ENCODE measurements at places on chromosomes 1 and 21.
A peak's percentile ranks its signal among the peaks of the same experiment; 100 is the strongest.

- DNase-seq, result no peak
These were observed 67.0 kb downstream of the EIF2B3 start for GRCh38 chr1:44919400-44919799.

GRCh38 chr1:231604276-231604621 is 22.3 kb upstream of the DISC1 start:
- no peak for DNase-seq

DNA sequence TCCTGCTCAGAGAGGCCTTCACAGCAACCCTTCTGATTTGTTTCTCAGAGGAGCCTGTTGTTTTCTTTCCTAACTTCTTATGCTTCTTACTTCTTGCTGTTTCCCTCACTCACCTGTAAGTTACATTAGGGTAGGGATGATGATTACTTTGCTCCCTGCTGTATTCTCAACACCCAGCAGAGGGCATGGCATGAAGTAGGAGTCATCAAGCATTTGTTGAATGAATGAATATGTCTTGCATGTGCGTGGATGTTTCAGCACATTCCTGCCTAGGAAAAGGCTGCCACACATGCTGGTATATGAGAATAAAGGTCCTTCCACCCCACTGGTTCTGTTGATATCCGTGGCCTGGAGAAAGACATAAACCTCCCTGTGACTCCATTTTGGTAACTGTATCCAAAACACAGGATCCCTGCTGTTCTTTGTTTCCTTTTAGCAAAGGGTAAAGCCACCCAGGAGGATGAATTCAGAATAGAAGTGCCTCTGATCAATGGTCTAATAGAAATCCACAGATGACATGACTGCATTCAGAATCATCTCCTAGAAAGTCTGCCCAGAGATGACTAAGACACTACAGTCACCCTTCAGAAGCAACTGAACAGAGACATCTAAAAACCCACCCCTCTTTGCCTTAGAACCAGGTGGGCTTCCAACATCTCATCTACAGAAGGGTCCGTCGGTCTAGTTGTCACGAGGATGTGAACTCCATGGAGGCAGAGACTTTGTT is 168.8 kb downstream of the ZSCAN20 start:
- DNase-seq, result no peak

DNA sequence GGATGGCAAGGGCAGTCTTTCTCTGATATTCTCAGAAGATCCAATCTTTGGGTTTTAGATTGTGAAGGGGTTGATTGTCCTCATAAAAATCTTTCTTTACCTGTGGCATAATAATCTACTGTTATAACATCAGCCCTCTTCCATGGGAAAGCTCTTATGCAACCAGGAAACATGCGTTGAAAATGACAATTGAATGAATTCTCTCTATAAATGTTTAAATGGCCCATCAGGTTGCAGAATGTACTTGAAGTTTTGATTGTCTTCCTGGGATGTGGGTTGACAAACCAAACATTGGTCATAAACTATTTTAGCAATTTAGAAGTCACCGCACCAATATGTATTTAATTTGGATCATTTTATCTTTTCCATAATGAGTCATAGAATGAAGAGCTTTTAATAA is 31.7 kb upstream of the ITLN1 start:
- DNase-seq, result no peak

DNA sequence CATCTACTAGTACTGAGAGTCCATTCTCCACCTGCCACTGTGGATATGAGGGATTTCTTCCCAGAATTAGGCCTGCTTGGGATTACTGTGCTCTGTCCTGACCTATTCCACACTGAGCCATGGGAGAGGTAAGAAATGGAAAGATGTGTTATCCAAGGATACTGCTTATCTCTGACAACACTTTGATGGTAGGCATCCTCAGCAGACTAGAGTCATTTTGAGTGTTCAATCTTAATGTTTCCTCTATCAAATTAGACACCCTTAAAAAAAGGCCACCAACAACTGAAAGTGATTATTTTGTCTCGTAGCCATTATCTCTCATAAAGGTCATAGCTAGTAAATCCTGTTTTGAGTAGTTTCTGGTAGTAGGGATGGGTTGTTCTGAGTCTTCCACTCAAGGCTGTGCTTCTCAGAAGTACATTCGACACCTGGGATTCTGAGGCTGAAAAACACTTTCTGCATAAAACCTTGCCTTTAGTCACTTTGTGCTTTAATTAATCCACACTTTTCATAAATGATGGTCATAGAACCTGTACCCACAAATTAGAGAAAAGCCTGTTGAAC is 8.8 kb downstream of the ATPAF1 start:
- DNase-seq, result no peak

GRCh38 chr1:180382326-180383115 is 119.9 kb downstream of the ACBD6 start:
- DNase-seq, result no peak

DNA sequence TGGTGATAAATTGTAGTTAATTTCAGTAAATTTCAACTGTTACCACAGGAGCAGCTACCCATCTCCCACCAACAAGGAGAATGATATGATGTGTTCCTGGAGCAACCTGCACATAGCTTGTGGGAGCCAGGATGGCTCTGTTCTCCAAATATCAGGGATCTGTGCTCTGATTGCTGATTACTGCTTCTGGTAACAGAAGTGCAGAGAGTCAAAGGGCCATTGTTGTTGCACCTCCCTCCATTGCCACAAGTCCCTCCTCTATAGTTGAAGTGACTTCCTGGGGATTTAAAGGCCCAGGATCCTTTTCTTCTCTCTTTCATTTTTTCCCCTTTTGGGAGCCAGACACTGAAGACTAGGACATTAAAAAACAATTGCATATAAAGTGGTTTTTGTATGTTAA is 51.6 kb upstream of the HPDL start:
- DNase-seq, result no peak

DNA sequence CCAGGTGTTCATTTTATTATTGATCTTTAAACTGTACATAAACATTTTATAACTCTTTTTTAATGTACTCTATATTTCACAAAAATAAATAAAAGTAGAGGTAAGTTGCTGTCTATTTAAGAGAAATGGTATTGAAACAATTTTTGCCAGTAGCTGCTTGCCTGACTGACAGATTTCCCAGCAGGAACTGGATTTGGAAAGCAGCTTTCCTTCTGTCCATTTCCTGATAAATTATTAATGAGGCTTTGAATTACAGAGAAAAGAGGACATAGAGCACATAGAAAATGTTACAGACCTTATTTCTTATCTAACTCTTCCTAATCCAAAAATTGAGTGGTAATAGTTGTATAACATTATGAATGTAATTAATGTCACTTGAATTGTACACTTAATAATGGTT is 79.7 kb upstream of the BCL10 start:
- DNase-seq, result no peak

DNA sequence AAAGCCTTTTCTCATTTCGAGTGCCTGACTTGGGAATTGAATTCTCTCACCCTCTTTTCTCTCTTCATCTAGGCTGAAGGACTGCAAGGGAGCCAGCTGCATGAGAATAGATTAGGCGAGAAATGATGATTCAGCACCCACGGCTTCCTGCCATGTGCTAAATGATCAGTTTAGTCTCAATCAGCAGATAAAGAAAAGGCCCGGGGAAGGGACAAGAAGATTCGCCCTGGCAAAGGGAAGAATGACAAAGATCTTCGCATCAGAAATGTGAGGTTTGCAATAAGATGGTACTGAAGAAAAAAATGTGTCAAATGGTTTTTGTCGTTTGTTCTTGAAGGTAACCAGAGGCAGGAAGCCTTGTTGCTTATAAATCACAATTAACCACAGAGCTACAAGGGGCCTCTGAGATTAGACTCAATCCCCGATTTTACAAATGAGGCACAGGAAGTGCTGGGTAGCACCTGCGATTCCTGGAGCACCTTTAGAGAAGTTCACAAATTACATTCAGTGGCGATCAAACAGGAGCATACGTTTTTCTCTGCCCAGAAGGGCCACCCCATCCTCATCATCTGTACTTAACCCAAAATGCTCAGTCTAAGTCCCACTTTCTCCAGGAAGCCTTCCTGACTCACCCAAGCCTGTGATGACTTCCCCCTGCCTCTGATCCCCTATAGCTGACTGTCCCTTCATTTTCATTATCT is 183.4 kb downstream of the ZNF281 start:
- no peak for DNase-seq

- no peak for DNase-seq
These were observed 6.9 kb downstream of the CTTNBP2NL start for GRCh38 chr1:112402682-112403643.

- DNase-seq, result no peak
These were observed 99.1 kb downstream of the JAK1 start for GRCh38 chr1:64867266-64867665.

- no peak for DNase-seq
These were observed 165.4 kb upstream of the ADAMTS5 start for GRCh38 chr21:27132266-27132665.

- DNase-seq, result no peak
These were observed 65.2 kb downstream of the CD247 start for GRCh38 chr1:167453123-167453522.

GRCh38 chr21:36237441-36237840 is 80.8 kb downstream of the DOP1B start:
- DNase-seq, result no peak

DNA sequence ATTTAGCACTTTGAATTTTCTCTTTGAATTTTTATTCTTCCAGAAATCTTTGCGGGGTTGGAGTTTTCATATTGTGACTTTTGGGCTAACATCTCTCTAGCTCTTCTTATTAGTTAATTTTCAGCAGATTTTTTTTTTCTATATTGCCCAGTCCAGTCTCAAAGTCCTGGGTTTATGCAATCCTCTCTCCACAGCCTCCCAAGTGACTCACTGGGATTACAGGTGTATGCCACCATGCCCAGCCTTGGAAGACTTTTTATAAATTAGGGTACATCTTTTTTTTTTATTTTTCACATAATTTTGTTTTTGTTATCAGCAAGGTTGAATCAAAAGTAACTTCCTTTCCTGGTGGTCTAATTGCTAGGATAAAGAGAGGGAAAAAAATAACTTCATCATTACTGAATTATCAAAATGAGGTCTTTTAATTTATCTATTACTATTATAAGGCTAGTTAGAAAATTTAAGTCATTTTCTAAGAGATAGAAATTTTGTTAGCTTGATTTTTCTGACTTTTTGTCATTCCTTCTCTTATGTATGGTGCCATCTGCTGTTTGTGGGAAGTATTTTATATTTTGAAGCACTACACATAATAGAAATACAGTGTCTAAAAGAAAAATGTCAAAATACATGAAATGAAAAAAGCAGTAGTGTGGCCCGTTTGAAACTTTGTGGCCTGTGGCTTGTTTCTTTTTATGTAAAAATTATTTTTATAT is 273.4 kb upstream of the CACYBP start:
- DNase-seq, result no peak

GRCh38 chr1:37479255-37480124 is 5.1 kb downstream of the ZC3H12A start:
- DNase-seq, result no peak

GRCh38 chr1:185850366-185850765 is 116.2 kb downstream of the HMCN1 start:
- no peak for DNase-seq

- DNase-seq, result peak; percentile 46
These were observed 31.8 kb upstream of the SLFNL1 start for GRCh38 chr1:41053316-41053715.

- DNase-seq, result no peak
These were observed 199.1 kb upstream of the TMPRSS15 start for GRCh38 chr21:18602711-18603110.

GRCh38 chr1:170494369-170494768 is 37.6 kb upstream of the GORAB start:
- DNase-seq, result no peak

DNA sequence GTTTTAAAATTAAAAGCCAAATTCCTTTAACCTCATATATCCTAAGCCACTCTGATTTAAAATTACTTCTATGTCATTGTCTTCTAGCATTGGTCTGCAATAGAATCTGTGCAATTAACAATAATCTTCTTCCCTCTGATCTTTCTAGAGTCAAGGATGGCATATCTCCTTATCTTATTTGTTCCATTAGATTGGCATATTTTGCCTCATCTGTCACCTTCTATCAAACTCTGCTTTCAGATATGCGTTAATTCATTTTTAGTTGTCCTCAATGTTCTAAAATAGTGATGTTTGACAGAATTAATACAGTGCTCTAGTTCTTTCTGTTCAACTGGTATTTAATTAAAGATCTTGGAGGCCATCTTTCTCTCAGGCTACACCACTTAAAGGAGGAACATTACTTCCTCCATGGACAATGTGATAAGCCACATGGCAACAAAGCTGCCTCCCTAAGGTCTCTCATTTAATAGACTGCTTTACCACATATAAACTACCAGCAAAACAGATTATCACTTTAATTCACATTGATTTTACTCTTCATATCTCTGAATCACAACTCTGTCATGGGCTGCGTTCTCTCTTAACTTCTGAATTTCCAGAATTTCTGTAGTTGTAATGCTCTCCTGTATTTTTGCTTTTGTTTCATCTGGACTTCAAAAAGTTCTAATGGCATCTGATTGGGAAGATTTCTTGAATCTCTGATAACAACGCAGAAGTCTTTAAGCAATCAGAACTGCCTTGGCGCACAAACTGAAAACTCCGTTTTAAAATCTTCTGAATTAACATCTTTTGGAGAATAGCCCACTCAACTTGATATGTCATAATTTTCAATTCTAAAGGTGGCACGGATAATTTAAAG is 2.8 kb downstream of the NRIP1 start:
- no peak for DNase-seq

DNA sequence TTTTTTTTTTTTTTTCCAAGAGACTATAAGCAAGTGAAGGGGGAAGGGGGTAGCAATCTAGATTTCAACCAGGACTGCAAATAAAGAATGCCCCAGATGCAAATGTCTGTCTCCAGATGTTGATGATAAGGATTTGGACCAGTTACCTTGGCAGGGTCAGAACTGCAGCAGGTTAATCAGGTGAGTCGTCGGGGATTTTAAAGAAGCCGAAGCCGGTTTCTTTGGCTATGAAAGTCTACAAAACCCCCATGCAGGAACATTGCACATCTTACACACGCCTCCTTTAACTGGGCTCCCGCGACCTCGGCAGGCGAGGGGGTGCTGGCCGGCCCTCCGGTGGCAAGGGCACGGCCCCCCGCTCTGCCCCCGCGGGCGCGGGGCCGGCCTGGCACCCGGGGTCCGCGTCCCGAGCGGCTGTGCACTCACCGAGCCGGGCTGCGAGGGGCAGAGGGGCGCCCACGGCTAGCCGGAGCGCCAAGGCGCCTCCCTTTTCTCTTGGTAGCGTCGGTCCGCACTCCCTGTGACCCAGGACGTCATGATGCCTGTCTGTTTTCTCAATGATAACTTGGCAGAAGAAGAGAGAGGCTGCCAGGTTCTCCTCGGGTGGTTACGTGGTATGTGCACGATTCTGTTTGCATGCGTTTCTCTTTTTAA is 366.3 kb upstream of the ESRRG start:
- DNase-seq, result no peak

- DNase-seq, result no peak
These were observed 78.0 kb downstream of the STUM start for GRCh38 chr1:226626577-226626956.

- no peak for DNase-seq
These were observed 11.2 kb downstream of the OR2W3 start for GRCh38 chr1:247906504-247907047.

Data from SIG-M5 (cell line).